Stimulated activated CD8-positive, alpha-beta memory T cell treated with anti-CD3 and anti-CD28 coated beads, Interleukin-4, amount 100 ng/mL, for 4 hours (primary cell): ENCODE measurements at places on chromosomes 7 and 10.
A peak's percentile ranks its signal among the peaks of the same experiment; 100 is the strongest.

DNA sequence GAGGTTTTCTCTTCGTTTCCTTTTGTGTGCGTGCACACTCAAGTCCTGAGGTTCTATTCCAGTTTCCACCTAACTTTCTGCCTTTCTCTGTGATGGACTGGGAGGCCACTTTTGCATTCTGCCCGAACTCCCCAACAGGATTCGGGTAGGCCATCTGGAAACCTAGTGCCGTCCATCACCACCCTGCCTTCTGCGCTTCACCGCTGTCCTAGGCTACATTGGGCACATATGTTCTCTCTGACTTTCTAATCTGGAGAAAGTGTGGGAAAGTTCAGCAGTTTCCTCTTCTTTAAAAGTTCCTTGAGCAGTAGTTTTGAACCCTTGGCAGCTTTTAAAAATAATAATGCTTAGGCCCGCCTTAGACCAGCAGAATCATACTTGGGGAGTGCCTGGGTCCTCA is 46.8 kb downstream of the SHH start:
- DNase-seq = no peak

DNA sequence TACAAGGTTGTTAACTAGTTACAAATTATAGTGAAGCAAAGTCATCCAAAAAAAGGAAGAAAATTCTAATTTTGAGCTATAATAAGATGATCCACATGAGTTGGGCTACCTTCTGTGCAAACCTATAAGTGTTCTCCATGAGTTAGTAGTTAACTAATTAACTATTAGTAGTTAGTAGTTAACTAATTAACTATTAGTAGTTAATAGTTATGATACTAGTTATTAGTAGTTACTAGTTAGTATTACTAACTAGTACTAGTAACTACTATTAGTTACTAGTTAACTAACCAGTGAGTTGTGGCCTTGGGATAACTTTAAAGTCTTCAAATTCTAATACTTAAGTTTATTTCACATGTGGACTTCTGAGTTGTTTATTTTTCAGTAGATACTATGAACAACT is 453.4 kb upstream of the GRM3 start:
- no peak for DNase-seq

DNA sequence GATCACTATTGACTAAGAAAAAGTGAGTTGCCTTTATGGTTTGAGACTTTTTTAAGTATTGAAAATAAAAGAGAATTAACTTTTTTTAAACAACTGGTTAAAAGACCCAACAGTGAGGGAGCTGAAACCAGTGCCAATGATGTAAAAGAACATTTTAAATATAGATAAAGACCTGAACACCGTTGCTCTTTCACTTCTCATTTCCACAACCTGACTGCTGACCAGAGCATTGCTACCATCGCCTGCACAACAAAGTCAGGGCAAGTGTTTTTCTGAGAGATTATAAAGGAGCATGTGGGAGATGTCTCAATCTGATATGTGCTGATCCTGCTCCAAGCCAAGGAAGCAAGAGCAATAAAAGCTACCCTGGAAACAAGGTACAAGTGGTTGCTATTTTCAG is 34.7 kb downstream of the IMMP2L start:
- no peak for DNase-seq

DNA sequence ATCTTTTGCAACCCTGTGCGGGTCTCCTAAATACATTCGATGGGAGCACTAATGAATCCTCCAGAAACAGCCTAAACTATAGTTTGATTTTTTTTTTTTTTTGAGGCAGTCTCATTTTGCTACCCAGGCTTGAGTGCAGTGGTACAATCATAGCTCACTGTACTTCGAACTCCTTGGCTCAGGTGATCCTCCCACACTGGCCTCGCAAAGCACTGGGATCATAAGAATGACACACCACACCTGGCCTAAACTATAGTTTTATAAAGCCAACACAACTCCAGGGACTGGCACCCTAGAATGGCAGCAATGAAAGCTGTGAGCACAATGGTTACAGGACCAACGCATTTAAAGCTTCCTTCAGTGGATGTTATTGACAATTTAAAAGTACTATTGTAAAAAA is 14.5 kb upstream of the JMJD1C start:
- no peak for DNase-seq

GRCh38 chr7:68067845-68068244 is 1071.2 kb downstream of the TYW1 start:
- DNase-seq = no peak

GRCh38 chr10:86075512-86075911 is 291.1 kb downstream of the GRID1 start:
- no peak for DNase-seq

- DNase-seq = no peak
These were observed 197.1 kb downstream of the SUGCT start for GRCh38 chr7:40331915-40332314.

DNA sequence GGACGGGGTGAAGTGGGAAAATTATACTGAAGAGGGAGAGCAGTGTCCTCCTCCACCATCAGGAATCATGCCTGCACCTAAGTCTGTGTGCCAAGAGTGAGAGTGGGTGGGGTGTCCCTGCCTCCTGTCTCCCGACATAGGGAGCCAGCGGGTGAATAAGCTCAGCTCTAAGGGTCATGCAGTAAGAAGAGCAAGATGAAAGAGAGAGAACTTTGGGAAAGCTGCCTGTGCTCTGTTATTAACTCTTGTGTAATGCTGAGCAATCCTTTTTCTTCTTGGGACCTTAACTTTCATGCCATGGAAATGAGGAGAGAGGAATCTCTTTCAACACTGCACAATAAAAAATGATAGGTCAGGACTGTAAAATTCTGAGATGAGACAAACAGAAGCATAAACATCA is 7.9 kb upstream of the TCAF1 start:
- DNase-seq = no peak

GRCh38 chr10:98414932-98415730 is at the start of gene PYROXD2:
PYROXD2 (minus strand) TSS chr10:98415182; CDS start chr10:98415135, 47 bp downstream.
- no peak for DNase-seq

- DNase-seq = no peak
These were observed 349.5 kb downstream of the SEMA3D start for GRCh38 chr7:84837405-84837804.

GRCh38 chr7:158958618-158959017 is 102.3 kb downstream of the DYNC2I1 start:
- no peak for DNase-seq

DNA sequence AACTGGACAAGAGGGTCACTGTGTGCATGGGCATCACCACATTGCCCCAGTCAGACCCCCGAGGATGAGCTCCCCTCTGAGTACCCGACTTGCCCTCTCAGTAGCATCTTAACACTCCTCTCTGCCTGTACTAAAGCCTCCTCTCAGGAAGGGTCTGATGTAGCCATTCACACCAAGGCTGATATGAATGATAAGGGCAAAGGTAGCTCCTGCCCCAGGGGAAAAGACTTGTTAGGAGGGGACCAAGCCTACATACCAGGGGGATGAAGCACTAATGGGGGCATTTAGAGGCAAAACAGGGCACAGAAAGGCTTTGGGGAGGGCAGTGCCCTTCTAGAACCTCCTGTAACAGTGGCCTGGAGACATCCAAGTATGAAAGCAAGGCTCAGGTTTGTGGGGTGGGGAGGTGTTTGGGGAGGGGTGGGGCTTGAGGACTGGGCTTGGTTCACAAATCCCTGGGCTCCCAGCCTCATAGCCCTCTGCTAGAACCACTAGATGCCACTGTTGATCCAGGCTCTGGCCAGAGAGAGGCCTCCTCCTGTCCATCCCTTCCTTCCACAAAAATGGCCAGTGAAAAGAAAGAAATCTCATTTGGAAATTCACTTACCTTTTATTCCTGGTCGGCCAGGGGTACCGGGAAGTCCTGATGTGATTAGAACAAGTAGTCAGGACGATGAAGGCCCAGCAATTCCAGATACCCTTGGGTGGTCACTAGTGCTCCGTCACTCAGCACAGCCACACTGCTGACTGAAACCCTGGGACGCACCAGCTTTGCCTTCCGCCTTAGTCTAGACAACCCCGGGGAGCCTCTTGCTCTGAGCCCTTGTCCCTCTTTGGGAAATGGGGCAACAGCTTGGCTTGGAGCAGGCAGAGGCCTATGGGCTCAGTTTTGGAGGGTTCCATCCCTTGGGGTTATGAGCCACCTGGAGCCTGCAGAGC is 40.3 kb downstream of the COL17A1 start:
- DNase-seq = no peak

- DNase-seq = no peak
These were observed 130.0 kb downstream of the ELAPOR2 start for GRCh38 chr7:86929293-86930109.

- no peak for DNase-seq
These were observed 173.3 kb downstream of the CFTR start for GRCh38 chr7:117652943-117653680.

DNA sequence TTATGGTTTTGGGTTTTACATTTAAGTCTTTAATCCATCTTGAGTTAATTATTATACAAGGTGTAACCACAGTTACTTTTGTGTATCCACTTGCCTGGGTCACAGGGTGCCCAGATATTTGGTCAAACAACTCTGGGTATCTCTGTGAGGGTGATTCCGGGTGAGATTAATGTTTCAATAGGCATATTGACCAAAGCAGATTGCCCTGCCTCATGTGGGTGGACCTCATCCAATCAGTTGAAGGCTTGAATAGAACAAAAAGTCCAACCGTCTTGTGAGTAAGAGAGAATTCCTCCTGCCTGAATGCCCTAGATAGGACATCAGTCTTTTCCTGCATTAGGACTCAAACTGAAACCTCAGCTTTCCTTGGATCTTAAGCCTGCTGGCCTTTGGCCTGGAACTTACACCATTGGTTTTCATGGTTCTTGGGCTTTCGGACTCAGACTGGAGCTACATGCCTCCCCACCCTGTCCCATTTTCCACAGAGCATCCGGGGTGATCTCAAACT is 68.9 kb upstream of the ST8SIA6 start:
- no peak for DNase-seq

GRCh38 chr7:27636326-27637006 is 26.2 kb downstream of the HIBADH start:
- no peak for DNase-seq

- DNase-seq = no peak
These were observed 3.8 kb downstream of the LDB3 start for GRCh38 chr10:86671985-86672710.

- peak; percentile 68 for DNase-seq
These were observed 3.2 kb upstream of the CREB5 start for GRCh38 chr7:28408960-28409715.

GRCh38 chr10:64271983-64272382 is 750.8 kb downstream of the REEP3 start:
- no peak for DNase-seq

DNA sequence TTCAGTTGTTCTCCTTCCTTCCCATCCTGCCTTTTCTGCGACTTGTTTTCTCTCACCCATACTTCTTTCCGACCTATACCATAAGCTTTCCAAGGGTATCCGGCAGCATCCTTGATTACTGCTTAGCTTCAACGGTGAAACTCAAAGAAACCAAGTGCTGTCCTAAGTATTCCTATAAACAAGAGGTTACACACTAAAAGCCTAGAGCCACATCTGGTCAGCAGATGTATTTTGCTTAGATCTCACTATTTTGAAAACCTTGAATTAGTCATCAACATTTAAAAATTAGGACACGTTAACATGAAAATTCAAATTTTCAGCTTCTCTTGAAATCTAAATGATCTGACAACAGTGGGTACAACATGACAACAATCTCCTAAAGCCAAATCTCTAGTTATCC is 20.0 kb downstream of the ARHGAP21 start:
- DNase-seq = no peak

DNA sequence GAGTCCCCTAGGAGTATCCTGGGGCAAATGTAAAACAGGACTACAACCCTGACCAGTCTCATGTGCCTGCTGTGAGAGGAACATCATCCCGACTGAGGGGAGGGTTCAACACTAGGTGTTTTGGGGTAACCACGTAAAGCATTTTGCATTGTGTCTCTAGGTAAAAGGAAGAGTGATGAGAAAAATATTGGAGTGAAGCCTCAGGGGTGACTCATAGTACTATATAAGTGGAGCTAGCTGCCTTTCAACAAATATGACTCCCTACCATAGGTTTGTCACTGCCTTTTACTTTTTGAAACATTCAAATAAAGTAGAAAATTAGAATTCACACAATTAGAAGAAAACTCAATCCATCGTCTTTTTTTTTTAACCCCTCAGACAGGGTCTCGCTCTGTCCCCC is 2.6 kb upstream of the CAMK2G start:
- DNase-seq = no peak

DNA sequence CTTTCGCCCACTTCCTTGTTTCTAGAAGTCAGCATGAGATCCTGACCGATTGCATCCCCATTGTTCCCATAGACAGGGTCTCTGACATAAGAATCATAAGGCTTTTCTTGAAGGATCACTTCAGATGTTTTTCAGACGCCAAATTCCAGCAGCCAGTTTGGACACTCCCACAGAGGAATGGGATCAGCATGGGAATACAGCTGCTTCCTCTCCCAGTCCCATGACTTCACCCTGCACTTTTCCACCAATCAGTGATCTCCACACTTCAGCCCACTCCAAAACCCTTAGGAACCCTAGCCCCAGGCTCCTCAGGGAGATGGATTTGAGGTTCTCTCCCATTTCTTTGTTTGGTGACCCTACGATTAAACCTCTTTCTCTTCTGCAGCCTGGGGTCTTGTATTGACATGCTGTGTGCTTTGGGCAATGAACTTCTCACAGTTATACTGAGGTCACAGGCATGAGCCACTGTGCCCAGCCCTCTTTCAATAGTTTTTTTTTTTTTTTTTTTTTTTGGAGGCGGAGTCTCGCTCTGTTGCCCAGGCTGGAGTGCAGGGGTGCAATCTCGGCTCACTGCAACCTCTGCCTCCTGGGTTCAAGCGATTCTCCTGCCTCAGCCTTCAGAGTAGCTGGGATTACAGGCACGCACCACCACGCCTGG is 52.8 kb upstream of the CHST3 start:
- no peak for DNase-seq

- DNase-seq = no peak
These were observed 17.6 kb upstream of the CSTF2T start for GRCh38 chr10:51716981-51717380.

GRCh38 chr7:152702-153391 is 39.5 kb upstream of the FAM20C start:
- no peak for DNase-seq

DNA sequence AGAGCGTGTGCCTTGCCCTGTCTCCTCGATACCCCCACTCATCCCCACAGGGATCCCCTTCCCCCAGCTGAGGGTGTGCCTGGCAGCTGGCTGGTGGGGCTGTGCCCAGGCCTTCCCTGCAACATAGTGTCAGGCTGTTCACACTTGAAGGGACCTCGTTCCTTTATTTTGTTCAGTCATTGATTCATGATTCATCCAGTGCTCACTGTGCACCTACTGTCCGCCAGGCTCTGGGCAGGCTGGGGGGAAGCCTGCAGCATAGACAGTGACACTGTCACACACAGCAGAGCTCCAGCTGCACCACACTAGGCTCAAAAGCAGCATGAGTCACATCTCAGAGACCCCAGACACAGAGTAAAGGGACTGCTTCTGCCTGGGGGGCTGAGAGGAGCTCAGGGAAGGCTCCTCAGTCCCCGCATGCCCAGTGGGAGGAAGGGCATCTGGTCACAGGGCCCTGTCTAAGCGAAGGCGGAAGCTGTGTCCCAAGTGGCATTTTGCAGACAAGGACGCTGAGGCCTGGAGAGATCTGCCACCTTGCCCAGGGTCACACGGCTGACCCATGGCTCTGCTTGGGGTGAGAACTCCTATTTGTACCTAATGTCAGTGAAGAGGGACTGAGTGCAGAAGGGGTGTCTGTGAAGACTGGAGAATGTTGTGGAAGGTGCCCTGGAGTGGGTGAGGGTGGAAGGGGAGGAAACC is 27.9 kb downstream of the CDH23 start:
- DNase-seq = no peak

- no peak for DNase-seq
These were observed 142.6 kb upstream of the RHEB start for GRCh38 chr7:151662251-151662826.

GRCh38 chr10:18341055-18341454 is 200.8 kb downstream of the CACNB2 start:
- DNase-seq = no peak
